PC-3 (cell line): ENCODE measurements at places on chromosomes 7 and 10. TPM values are rescaled to one million over a fixed set of nuclear protein-coding genes. Genes with fewer than 3 reads are reported as not detected.

- H3K4me3 ChIP-seq: no peak overlapping the region
- DNase-seq: peak; percentile 79
- H3K27ac ChIP-seq: peak overlapping the region; percentile 100
- H3K36me3 ChIP-seq: no peaks in the 10 kb centered on the region
- peaks cover 90% of the 10 kb centered on the region for H3K4me1 ChIP-seq
Measured at GRCh38 chr10:12707461-12708185, 293.9 kb downstream of the CCDC3 start.

GRCh38 chr7:158724658-158725505 lies 20.3 kb upstream of the NCAPG2 start:
- H3K27me3 ChIP-seq: no peaks in the 10 kb centered on the region
- H3K36me3 ChIP-seq: no peaks in the 10 kb centered on the region; the same call in 1 of the 2 replicates
- H3K4me3 ChIP-seq: no peak overlapping the region
- no peaks in the 10 kb centered on the region for H3K4me1 ChIP-seq
- no peak for DNase-seq

The DGKB gene
- total RNA-seq: 0.15 and 0.69 TPM in 2 replicates

The LOXL4 gene
- total RNA-seq: 7.8 and 8.2 TPM in 2 replicates
